Transverse colon (tissue), 4 donors: ENCODE measurements at places on chromosomes 13 and 19.

- DNase-seq = no peak
These were observed 3.4 kb upstream of the WIZ start for GRCh38 chr19:15453091-15453578.

- peak; percentile 90 for DNase-seq
These were observed 6.6 kb downstream of the ZBTB7A start for GRCh38 chr19:4059891-4060620.

DNA sequence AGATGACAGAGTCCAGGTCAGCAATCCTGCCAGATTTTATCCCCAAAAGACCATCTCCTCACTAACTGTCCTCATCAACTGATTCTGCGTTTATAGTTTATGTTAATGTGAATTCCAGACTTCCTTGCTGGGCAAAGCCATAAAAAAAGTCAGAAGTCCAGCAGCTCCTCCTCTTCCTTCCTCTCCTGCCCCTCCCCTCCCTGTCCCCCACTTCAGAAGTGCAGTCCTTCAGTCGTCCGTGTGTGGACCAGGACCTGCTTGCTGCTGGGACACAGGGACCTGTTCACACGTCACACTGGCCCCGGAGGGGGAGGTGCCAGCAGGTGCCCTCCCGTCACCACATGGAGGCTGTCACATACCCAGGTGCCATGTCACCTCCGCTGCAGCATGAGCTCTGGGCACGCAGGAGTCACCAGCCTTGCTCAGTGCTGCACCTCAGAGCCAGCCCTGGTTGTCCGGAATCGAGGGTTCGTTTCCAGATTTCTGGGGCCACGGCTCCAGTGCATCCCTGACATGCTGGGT is 4.0 kb upstream of the MCF2L start:
- DNase-seq = peak; percentile 8

GRCh38 chr19:42548552-42548951 is 20.3 kb upstream of the CEACAM1 start:
- DNase-seq = no peak

DNA sequence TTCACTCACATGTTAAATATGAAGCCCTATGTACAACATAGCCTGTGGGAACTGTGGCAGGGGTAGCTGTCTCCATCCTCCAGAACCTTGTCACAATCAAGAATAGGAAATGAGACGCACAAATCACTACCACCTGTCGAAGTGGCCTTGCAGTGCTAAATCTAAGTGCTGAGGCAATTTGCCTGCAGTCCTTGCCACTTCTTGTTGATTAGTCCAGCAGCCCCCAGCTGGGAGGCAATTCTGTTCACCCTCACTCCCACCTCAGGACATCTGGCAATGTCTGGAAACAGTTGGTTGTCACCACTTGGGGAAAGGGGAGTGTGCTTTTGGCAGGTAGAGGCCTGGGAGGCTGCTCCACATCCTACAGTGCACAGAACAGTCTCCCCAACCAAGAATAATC is 10.7 kb downstream of the RFX2 start:
- DNase-seq = no peak
